ENCODE measurements at places on chromosomes 16 and 17.

GRCh38 chr17:45907750-45908395, 13.5 kb downstream of the MAPT start:
- DNase-seq: no peak

- DNase-seq: no peak
Observed at GRCh38 chr16:87393680-87394055, 1.5 kb downstream of the MAP1LC3B start.

- peak; percentile 69 for DNase-seq
Observed at GRCh38 chr17:14061666-14062560, 7.4 kb upstream of the COX10 start.

DNA sequence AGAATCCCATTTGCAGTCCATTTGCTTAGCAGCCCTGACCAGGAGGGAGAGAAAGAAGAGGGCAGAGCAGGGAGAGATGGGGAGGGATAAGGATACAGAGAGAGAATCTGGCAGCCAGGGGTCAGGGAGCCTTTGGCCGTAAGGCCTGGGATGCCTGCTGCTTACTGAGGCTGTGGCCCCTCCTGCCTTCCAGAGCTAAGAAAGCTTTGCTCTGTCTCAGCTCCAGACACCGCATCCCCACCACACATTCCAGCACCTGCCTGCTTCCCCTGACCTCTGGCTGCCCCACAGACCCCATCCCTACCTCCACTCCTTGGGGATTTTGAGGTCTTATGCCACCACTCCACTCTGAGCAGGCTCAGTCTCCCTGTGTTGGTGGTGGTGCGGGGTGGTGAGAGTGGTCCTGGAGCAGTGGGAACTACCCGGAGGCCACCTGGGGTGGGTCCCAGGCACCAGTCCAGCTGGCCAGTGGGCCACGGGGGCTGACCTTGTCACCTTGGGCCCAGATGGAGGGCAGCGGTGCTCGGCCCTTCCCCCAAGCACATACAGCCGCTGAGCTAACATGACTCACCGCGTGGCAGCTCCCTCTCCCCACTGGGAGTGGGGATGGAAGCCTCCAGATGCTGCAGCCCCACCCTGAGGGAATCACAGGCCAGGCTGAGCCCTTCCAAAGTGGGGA, 58.3 kb downstream of the RAI1 start:
- no peak for DNase-seq

- no peak for DNase-seq
Observed at GRCh38 chr17:4607773-4608187, 23.5 kb downstream of the SMTNL2 start.

GRCh38 chr17:8436844-8437171, 1.1 kb downstream of the NDEL1 start:
- DNase-seq: no peak

GRCh38 chr17:42667088-42667951, 8.2 kb downstream of the TUBG2 start:
- no peak for DNase-seq

DNA sequence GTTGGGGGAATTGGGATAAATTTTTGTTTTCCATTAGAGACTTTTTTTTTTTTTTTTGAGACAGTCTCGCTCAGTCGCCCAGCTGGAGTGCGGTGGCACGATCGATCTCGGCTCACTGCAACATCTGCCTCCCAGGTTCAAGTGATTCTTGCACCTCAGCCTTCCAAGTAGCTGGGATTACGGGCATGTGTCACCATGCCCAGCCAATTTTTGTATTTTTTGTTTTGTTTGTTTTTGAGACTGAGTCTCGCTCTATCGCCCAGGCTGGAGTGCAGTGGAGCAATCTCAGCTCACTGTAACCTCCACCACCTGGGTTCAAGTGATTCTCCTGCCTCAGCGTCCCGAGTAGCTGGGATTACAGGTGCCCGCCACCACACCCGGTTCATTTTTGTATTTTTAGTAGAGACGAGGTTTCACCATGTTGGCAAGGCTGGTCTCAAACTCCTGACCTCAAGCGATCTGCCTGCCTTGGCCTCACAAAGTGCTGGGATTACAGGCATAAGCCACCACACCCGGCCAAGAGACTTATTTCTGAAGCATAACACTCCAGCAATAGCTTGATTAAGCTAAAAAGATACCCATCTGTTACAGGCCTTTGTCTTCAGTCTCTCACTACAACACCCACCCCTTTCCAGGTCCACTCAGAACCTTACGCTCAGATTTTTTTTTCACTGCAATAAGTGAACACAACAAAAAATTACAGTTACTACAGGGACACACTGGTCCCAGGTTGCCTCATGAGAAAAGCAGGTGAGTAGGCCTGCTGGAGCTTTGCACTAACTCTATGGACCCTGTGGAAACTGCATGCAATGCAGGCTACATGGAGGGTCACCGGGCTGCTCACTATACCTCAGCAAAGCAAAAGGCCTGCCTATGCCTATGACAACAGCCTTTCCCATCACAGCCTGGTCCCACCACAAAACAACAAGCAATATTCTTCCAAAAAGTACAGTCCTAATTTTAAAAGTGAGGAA, 34.6 kb downstream of the KANSL1 start:
- DNase-seq: no peak

GRCh38 chr16:16909126-16909525, 530.2 kb downstream of the NPIPA7 start:
- no peak for DNase-seq

DNA sequence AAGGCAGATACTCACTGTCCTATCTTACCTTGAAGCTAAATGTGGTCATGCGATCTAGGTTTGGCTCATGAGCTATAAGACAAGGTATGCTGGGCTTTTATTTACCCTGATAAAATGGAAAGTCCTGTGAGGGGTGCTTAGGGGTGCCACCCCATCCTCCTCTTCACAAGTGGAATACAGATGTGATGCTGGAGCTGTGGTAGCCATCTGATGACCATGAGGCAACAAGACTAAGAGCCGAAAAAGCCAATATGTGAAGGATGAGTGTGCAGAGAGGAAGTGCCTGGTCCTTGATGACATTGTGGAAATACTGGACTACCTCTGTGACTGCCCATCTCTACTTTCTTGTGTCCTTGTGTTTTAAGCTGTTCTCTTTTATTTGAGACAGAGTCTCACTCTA, 58.1 kb upstream of the TMC5 start:
- DNase-seq: no peak

DNA sequence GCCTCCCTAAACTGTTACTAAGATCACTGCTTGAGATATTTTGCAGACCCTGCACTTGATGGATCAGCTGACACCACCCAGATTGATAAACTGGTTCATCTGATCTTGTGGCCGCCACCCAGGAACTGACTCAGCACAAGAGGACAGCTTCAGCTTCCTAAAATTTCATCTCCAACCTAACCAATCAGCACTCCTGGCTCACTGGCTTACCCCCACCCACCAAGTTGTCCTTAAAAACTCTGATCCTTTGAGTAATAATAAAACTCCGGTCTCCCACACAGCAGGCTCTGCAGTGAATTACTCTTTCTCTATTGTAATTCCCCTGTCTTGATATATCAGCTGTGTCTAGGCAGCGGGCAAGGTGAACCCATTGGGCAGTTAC, 174.8 kb downstream of the UTP18 start:
- DNase-seq: no peak

DNA sequence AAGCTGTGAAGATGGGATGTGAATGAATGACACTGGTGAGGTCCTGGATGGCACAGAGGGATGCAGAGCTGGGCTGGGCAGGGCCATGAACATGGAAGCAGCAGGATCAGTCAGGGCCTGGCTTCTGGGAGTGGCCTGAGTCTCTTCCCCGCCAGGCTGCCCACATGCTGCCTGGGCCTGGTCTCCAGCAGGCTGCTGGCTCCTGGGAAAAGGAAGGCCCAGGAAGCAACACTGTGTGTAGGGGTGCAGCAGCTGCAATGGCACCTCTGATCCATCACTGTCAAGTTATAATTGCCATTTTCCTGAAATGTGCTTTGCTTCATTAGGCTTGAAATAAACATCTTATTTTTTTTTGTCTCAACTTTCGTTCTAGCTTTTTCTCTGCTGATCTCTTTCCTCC, 260.2 kb upstream of the N4BP1 start:
- DNase-seq: no peak
